ENCODE measurements at places on chromosomes 11 and 22.
A peak's percentile ranks its signal among the peaks of the same experiment; 100 is the strongest.

DNA sequence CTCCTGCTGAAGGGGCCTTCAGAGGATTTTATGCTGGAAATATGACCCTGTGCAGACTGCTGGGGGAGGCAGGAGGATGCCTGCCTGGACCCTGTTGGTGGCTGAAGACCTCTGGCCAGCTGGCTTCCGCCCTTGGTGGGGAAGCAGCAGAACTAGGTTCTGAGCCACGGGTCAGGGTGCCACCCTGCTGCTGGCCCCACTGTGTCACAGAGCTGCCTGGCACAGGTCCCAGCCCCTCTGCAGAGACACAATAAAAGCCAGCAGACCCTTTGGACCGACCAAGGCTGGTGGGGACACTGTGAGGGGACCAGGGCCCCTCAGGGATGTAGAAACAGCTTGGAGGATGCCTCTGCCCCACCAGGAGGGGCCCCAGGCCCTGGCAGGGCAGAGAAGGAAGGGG lies 6.9 kb upstream of the SREBF2 start:
- no peak overlapping the region for H3K4me3 ChIP-seq
- peak overlapping the region; percentile 9 for H3K27ac ChIP-seq
- H3K36me3 ChIP-seq: no peaks in the 10 kb centered on the region
- H3K4me1 ChIP-seq: peaks cover 24% of the 10 kb centered on the region
- H3K27me3 ChIP-seq: no peaks in the 10 kb centered on the region

DNA sequence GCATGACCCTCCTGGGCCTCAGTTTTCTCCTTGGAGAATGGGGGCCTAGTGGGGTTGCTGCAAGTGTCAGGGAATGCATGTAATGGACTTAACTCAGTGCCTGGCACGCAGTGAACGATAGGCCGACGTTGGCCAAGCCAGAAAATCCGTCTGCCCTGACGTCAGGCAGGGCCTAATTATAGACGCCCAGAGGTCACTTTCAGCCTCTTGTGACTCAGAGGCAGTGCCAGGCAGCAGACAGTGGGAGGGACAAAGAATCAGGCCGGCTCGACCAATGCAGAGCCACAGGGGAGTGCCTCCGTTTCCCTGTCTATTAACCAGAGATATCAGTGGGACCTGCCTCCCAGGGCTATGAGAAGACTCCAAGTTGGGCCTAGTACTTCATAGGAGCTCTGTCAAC lies 115.0 kb downstream of the MN1 start:
- no peaks in the 10 kb centered on the region for H3K27me3 ChIP-seq
- no peaks in the 10 kb centered on the region for H3K4me1 ChIP-seq
- no peak for DNase-seq
- peak overlapping the region; percentile 62 for H3K27ac ChIP-seq
- no peak overlapping the region for H3K4me3 ChIP-seq
- H3K36me3 ChIP-seq: no peaks in the 10 kb centered on the region

DNA sequence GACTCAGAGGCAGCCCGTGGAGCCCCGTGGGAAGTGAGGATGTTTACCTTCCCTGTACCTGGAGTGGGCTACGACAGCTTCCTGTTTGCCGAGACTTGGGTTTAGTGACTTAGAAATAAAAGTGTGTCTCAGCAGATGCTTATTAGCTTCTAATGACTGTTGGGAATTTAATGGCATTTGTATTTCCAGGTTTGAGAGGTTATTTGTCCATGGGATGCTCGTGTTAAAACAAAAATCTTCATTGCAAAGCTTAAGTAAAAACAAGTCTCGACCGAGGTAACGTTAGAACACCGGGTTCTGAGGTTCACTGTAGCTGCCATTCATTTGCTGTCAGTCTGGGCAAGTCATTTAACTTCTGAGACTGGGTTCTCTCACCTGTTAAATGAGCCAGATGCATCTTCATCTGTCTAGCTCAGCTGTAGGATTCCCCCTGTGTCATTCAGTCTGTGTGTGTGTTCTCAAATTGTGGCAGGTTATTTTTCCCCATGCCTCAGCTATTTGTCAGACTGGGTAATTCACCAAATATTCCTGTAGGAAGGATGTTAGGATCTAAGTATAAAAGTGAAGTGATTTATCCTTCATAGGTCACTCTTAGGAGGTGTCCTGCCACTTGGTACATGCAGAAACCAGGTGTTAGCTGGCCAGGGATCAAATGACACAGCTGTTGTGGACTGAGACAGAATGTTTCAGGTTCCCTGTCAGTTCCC lies 791 bp downstream of the EI24 start:
- H3K4me1 ChIP-seq: no peaks in the 10 kb centered on the region
- peaks cover 25% of the 10 kb centered on the region for H3K36me3 ChIP-seq
- peak overlapping the region; percentile 100 for H3K4me3 ChIP-seq
- H3K27ac ChIP-seq: peak overlapping the region; percentile 96

GRCh38 chr11:2270322-2271076 lies at the start of gene ASCL2:
TSS of gene ASCL2 (minus strand) at chr11:2270588. CDS start at chr11:2270332, 256 bp downstream.
- H3K27ac ChIP-seq: peak within 1 kb of the TSS; percentile 75
- DNase-seq: no peak
- H3K4me3 ChIP-seq: peak within 1 kb of the TSS; percentile 60
- H3K36me3 ChIP-seq: no peaks in the 10 kb centered on the region
